Occipital lobe (tissue), 3 donors: ENCODE measurements at places on chromosomes 7 and 10.
A peak's percentile ranks its signal among the peaks of the same experiment; 100 is the strongest.

GRCh38 chr7:99863847-99864440, 12.9 kb downstream of the OR2AE1 start:
- DNase-seq, result no peak

DNA sequence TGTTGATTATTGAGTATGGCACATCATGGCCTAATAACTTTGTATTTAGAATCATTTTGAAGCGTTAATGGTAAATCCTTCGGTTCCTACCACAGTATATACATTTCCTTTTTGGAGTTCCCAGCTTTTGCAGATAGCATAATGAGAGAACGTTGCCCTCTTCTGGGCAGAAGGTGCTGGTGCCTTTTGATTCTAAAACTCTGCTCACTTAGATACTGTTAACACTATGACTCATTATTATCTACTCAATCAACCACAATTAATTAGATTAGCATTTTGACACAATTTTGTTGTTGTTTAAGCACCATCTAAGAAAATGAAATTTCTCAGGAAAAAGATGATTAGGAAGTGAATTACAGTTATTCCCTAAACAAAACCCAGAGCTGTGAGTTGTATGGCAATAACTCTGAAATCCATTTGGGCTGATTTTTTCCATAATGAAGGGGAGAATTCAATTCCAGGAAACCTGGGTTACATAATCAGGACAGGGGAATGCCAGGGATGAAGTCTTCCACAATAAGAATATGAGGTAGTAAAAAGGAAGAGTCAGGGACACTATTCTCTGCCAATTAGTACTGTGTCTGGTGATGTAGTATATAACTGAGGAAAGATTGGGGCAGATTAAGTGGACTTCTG, 11.5 kb upstream of the DLD start:
- no peak for DNase-seq

- DNase-seq, result no peak
Observed at GRCh38 chr10:23379686-23380085, 35.1 kb upstream of the C10orf67 start.

GRCh38 chr10:104297697-104298660, 29.0 kb downstream of the GSTO2 start:
- DNase-seq, result no peak

- no peak for DNase-seq
Observed at GRCh38 chr7:158595068-158595467, 7.4 kb upstream of the PTPRN2 start.

- no peak for DNase-seq
Observed at GRCh38 chr7:120582916-120583315, 275.0 kb downstream of the TSPAN12 start.

GRCh38 chr10:101155896-101156295, 24.8 kb downstream of the TLX1 start:
- no peak for DNase-seq

GRCh38 chr10:91856637-91857036, 52.6 kb downstream of the FGFBP3 start:
- DNase-seq, result no peak

DNA sequence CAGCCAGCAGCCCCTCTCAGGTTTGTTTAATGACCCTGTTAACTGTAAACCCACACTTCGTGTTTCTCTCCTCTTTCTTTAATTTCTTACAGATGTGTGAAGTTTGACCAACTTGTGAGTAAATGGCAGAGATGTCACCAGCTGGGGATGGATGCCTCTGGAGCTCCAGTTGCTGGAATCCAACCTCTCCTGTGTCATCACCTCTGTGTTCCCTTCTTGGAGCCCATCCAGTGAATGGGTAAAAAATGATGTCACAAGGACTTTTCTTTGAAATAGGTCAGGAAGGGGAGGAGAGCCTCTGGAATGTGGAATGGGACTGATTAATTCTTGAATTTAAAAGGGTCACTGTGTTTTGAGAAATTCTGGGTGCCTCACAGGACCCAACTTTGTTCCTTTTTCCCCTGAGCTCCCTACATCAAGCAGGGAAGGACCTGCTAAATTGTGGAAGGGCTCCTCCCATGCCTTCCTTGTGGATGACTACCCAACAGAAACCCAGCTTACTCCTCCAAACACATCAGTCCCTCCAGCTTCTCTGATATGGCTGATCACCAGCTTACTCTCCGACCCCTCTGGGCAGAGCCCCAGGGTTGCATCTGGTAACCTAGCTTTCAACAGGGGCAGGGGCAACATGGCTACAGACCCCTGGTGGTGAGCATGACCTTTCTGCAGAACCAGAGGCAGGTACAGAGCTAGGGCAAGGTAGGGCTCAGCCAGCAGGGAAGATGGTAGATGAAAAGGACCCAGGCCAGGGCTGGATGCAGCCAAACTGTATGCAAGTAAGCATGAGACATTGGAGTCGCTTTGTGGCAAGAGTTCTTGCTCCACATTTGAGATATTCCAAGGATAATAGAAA, 67.5 kb downstream of the STRA8 start:
- DNase-seq, result no peak

GRCh38 chr7:24700521-24701260, 56.6 kb downstream of the GSDME start:
- DNase-seq, result no peak

DNA sequence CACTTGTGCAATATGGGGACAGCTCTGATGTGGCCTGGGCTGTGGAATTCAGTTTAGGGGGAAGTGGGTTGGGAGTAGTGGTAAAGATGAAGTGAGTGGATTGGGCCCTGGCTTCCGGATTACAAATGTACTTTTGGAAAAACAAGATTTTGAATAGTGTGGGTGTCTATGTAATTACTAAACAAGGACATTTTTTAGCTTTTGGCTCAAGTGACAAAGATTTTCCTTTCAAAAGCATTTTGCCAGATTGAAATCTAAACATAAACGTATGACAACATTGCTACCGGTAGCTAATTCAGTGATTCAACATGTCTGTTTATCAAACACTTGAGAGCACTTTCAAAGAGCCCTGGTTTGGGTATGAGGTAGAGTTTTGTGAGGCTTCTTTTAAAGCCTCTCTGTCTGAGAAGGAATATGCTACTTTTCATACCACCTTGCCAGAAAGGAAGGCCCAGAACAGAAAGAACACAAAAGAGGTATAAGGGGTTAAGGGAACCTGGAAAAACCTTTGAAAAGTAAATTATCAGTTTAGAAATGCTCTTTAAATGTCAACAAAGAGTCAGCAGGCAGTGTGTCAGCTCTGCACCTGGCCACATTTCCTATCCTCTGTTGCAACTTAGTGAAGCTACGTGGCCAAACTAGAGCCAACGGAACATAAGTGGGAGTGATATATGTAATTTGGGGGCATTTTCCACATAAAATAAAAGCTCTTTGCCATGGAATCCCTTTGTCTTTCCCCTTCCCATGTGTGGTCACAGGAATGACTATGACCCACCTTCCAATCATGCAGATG, 516.1 kb downstream of the NRG3 start:
- no peak for DNase-seq

DNA sequence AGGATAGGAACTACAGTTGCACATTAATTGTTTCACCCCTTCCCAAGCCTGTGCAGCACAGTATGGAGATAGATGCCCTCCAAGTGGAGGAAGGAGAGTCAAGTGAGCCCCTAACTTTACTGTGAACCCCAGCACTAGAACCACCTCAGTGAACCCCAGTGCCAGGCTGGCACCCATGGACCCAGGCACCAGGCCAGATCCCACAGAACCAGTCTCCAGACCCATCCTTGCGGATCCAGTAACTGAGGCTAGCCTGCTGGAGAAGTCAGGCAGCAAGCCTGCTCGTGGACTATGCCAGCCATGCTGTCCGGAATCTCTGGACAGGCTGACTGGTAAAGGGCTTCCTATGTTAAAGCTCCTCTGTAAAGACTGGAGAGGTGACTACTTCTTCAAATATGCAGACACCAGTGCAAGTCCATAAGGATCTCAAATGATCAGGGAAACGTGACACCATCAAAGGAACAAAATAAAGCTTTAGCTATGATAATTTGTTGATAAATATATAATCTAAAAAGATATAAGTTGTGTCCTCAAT, 27.7 kb downstream of the SHOC2 start:
- DNase-seq, result no peak

GRCh38 chr7:36644625-36645422, 79.5 kb downstream of the AOAH start:
- no peak for DNase-seq

GRCh38 chr7:116950889-116951351, 2.4 kb upstream of the ST7 start:
- DNase-seq, result no peak

DNA sequence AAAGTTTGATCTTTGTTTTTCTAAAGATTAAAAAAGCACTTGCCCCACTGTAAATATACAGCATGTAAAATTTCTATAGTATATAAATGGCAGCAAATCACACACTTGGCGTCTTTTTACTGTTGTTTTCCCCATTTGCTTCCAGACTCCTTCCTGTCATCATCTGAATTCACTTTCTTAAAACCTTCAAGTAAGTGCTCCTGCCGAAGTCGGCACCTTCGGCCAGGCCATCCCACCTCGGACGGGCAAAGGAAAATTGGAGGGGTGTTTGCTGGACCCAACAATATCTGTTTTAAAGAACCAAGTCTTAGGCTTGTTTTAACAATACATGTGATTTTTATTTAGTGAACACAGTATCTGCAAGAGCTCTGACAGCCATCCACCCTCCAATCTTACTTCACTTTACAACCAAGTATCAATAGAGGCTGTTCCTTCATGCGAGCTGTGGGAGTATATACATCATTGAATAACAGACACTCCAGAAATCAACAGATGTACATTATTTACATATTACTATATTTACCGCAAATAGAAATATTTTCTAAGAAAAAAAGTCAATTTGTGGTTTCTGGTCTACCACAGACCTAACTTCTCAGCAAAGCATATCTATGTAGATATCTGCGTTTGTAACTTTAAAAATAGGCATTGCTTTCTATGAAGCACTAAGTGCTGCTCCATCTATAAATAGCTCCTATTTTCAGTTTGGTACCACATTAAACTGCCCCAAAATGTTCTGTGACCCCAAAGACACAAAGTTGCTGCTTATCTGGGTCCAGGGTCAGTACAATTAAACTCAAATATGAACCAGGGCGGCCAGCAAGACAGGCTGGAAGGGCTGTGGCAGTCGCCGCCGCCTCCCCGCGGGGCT, 110.7 kb downstream of the CYTH3 start:
- DNase-seq, result no peak

- DNase-seq, result no peak
Observed at GRCh38 chr10:79507440-79508167, 4.7 kb upstream of the EIF5AL1 start.

GRCh38 chr7:25968205-25968993, 183.6 kb upstream of the NFE2L3 start:
- DNase-seq, result no peak

- no peak for DNase-seq
Observed at GRCh38 chr10:63587191-63587590, 66.0 kb downstream of the REEP3 start.

- DNase-seq, result no peak
Observed at GRCh38 chr7:29565224-29565630, 1.6 kb downstream of the PRR15 start.

GRCh38 chr10:21318540-21319167, 206.8 kb downstream of the SKIDA1 start:
- DNase-seq, result no peak

- DNase-seq, result no peak
Observed at GRCh38 chr10:52540479-52540984, 226.5 kb downstream of the DKK1 start.

- no peak for DNase-seq
Observed at GRCh38 chr10:3834404-3834803, 49.4 kb upstream of the KLF6 start.

- DNase-seq, result no peak
Observed at GRCh38 chr10:86611386-86611785, 43.0 kb upstream of the OPN4 start.

GRCh38 chr7:25951414-25952260, 200.4 kb upstream of the NFE2L3 start:
- DNase-seq, result peak; percentile 42

GRCh38 chr10:133475821-133476640, 22.3 kb downstream of the SCART1 start:
- DNase-seq, result no peak

DNA sequence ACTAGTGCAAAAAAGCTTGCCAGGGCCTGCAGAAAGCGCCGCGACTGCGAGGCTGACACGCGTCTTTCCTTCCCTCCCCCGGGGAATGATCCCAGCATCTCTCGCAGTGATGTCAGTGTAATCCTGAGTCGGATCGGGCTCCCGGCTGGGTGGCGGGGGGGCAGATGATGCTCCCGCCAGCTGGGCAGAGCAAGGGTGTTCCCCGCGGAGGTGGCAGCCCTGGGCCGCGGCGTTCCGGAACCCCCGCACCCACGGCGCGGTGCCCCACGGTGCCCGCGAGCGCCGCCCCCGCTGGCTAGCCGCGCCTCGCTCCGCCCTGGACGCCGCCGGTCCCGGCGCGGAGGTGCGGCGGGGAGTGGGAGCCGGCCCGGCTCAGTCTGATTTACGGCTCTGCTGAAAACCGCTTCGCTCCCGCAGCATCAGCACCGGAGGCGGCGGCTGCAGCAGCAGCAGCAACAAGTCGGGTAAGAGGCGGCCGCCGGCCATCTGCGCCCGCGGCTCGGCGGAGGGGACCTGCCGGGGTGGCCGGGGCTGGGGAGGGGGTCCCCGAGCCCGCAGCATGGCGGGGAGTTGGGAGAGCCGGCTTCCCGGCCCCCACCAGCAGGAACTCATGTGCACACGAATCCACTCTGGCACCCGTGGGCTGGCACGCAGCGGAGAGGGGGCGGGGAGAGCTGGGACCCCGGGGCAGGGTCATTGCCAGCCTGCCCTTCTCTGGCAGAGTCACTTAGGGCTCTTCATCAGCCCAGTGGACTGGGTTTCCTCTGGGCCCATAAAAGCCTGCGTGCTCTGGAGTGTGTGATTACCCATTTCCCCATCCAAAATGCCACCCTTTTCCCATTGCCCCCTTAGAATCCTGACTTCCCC, at the start of gene ZNF365:
Gene ZNF365 (plus strand): TSS at position 375 of the 867 bp plus-strand sequence. CDS start 1,825 bp downstream, outside the sequence.
- peak; percentile 76 for DNase-seq

DNA sequence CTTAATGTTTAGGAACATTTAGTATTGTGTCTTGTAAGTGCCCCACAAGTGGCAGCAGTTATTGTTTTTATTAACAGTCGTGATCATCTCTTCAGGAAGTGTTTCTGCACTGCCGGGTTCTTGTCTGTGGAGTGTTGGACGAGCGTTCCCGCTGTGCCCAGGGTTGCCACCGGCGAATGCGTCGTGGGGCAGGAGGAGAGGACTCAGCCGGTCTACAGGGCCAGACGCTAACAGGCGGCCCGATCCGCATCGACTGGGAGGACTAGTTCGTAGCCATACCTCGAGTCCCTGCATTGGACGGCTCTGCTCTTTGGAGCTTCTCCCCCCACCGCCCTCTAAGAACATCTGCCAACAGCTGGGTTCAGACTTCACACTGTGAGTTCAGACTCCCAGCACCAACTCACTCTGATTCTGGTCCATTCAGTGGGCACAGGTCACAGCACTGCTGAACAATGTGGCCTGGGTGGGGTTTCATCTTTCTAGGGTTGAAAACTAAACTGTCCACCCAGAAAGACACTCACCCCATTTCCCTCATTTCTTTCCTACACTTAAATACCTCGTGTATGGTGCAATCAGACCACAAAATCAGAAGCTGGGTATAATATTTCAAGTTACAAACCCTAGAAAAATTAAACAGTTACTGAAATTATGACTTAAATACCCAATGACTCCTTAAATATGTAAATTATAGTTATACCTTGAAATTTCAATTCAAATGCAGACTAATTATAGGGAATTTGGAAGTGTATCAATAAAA, 22.2 kb downstream of the PLA2G12B start:
- no peak for DNase-seq
